IMR-90 (cell line): ENCODE measurements at places on chromosomes 7 and 10. TPM values are rescaled to one million over a fixed set of nuclear protein-coding genes. Genes with fewer than 3 reads are reported as not detected.

The PHYHIPL gene
- not detected in 2 replicates for total RNA-seq

GRCh38 chr10:113822174-113822573 is 31.7 kb downstream of the DCLRE1A start:
- no peak for DNase-seq

GRCh38 chr7:78125884-78126283 is 327.3 kb downstream of the PHTF2 start:
- DNase-seq = peak; percentile 93

DNA sequence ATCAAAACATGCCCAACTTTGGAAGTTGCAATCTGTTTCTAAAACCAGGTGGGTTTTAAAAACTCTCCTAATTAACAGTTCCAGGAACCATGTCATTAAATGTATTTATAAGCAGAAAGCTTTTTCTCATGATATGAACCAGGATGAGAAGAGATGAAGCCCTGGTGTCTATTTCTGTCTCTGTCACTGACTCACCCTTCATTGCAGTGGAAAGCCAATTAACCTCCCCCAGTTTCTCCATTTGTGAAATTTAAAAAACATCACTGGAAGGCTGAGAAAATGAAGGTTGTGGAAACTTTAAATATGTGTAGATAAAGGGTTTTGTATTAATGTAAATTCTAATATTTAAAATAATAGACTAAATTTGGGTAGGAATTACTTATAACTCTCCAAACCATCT is 1088.0 kb downstream of the SORCS1 start:
- no peak for DNase-seq
